ENCODE measurements at places on chromosomes 5 and 9. TPM values are rescaled to one million over a fixed set of nuclear protein-coding genes. Genes with fewer than 3 reads are reported as not detected.

- H3K27me3 ChIP-seq = no peaks in the 10 kb centered on the region
- peaks cover 31% of the 10 kb centered on the region for H3K36me3 ChIP-seq
- H3K4me1 ChIP-seq = peaks cover 22% of the 10 kb centered on the region
- no peak overlapping the region for H3K4me3 ChIP-seq
Measured at GRCh38 chr9:90855208-90855902, 53.7 kb downstream of the SYK start.

DNA sequence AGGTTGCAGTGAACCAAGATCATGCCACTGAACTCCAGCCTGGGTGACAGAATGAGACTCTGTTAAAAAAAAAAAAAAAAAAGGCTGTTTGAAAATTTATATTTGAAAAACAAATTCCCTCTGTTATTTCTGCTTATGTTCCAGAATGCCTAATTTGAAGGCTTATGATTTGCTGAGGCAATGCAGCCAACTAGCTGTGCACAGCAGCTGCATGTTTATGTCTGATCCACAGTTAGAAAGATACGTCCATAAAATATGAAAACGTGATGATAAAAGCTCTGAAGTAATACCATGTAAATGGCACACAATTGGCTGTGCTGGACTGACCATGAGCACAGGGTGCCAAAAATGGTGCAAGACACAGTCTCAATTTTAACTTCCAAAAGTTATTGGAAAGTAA, 453.2 kb downstream of the TUSC1 start:
- H3K27me3 ChIP-seq = no peaks in the 10 kb centered on the region
- H3K4me3 ChIP-seq = no peak overlapping the region
- H3K4me1 ChIP-seq = no peaks in the 10 kb centered on the region
- no peak overlapping the region for H3K27ac ChIP-seq
- no peak for DNase-seq

The OBP2B gene
- not detected for total RNA-seq

The IL13 gene
- total RNA-seq = 0.42 TPM

GRCh38 chr9:130400870-130401269, 43.9 kb upstream of the ASS1 start:
- no peak overlapping the region for H3K27ac ChIP-seq
- no peaks in the 10 kb centered on the region for H3K36me3 ChIP-seq
- no peaks in the 10 kb centered on the region for H3K4me1 ChIP-seq
- no peak for DNase-seq
- H3K4me3 ChIP-seq = no peak overlapping the region

DNA sequence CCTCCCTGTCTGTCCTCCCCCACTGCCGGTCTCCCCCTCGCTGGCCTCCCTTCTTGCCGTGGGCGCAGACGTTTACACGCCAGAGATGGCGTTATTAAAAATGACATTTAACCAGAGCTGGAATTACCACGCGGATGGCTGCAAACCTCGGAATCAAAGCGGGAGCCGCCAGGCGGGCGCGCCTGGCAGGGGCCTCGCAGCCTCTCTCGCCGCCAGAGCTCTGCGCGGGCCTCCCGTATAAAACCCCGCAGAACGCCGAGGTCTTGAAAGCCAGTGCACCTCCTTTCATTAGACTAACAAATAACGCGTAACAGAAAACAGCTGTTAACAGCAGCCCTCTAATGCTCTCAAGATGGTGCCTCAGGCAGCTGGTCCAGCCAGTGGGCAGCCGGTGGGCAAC, 10.2 kb downstream of the PRRX2 start:
- H3K36me3 ChIP-seq = no peaks in the 10 kb centered on the region
- no peaks in the 10 kb centered on the region for H3K4me1 ChIP-seq
- H3K27me3 ChIP-seq = peaks cover 76% of the 10 kb centered on the region
- H3K27ac ChIP-seq = no peak overlapping the region
- H3K4me3 ChIP-seq = no peak overlapping the region
- no peak for DNase-seq

GRCh38 chr5:102678267-102679058, 76.6 kb upstream of the PAM start:
- no peak for DNase-seq
- no peaks in the 10 kb centered on the region for H3K4me1 ChIP-seq
- no peaks in the 10 kb centered on the region for H3K27me3 ChIP-seq

- no peak overlapping the region for H3K4me3 ChIP-seq
- H3K27me3 ChIP-seq = no peaks in the 10 kb centered on the region
- no peaks in the 10 kb centered on the region for H3K4me1 ChIP-seq
Measured at GRCh38 chr5:75142566-75143136, 90.3 kb upstream of the GCNT4 start.

Data from thymus (tissue), 14 donors.